Right atrium auricular region (tissue), 2 donors: ENCODE measurements at places on chromosomes 6 and 20.

GRCh38 chr6:20978151-20978614 is 443.9 kb downstream of the CDKAL1 start:
- H3K36me3 ChIP-seq, result no peaks in the 10 kb centered on the region
- no peak overlapping the region for H3K27ac ChIP-seq
- DNase-seq, result no peak
- no peak overlapping the region for H3K4me3 ChIP-seq
- H3K27me3 ChIP-seq, result no peaks in the 10 kb centered on the region
- H3K4me1 ChIP-seq, result no peaks in the 10 kb centered on the region

GRCh38 chr20:44706301-44707017 is 8.7 kb upstream of the CCN5 start:
- DNase-seq, result peak; percentile 76
- H3K36me3 ChIP-seq, result no peaks in the 10 kb centered on the region
- H3K4me3 ChIP-seq, result no peak overlapping the region
- no peaks in the 10 kb centered on the region for H3K4me1 ChIP-seq
- no peaks in the 10 kb centered on the region for H3K27me3 ChIP-seq

DNA sequence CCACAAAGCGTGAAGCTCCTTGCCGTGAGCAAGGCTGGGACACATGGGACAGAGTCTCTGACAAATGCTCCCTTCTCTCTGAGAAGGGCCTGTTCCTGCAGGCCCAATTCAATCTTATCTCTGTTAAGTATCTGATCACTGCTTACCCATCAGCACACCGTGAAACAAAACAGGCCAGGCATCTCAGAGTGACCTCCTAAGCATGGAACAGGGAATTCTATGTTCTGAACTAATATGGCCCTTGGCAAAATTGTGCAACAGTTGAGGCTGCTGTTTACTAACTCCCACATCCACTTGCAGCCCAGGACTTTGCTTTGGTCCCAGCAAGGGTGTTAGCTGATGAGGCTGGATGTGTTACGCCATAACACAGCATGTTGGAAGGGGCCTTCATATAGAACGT is 79.2 kb downstream of the GCLC start:
- no peak overlapping the region for H3K4me3 ChIP-seq
- no peaks in the 10 kb centered on the region for H3K36me3 ChIP-seq
- no peak for DNase-seq
- no peaks in the 10 kb centered on the region for H3K4me1 ChIP-seq
- no peaks in the 10 kb centered on the region for H3K27me3 ChIP-seq
- H3K27ac ChIP-seq, result no peak overlapping the region

- H3K27me3 ChIP-seq, result no peaks in the 10 kb centered on the region
- H3K36me3 ChIP-seq, result peaks cover 85% of the 10 kb centered on the region
- H3K27ac ChIP-seq, result no peak overlapping the region
- H3K4me1 ChIP-seq, result no peaks in the 10 kb centered on the region
- DNase-seq, result no peak
Observed at GRCh38 chr6:7413151-7413823, 23.7 kb downstream of the RIOK1 start.
